Endodermal cell (in vitro differentiated cells): ENCODE measurements at places on chromosomes 16 and 17. TPM values are rescaled to one million over a fixed set of nuclear protein-coding genes. Genes with fewer than 3 reads are reported as not detected.

Gene KRTAP2-3
- total RNA-seq = not detected in 2 replicates

Gene NOL3
- 10.1 and 11.6 TPM in 2 replicates for total RNA-seq

Gene IGF2BP1
- 322 to 373 TPM (median 333 TPM) in 3 replicates for total RNA-seq

Gene SKAP1
- 0.53 TPM in 1 of 3 replicates, not detected in the others for total RNA-seq

Gene ZFP1
- 9.6 and 10.4 TPM in 2 replicates for total RNA-seq

Gene CLEC10A
- not detected in 2 replicates for total RNA-seq

Gene SLC2A4
- 1.7 and 2.2 TPM in 2 replicates for total RNA-seq

Gene CD300E
- 1.3 and 1.5 TPM in 2 replicates for total RNA-seq

Gene NAE1
- total RNA-seq = 119 and 129 TPM in 2 replicates

- H3K36me3 ChIP-seq = no peaks in the 10 kb centered on the region
- no peak overlapping the region for H3K4me3 ChIP-seq
- no peaks in the 10 kb centered on the region for H3K27me3 ChIP-seq
- peak; percentile 58 for DNase-seq
- H3K4me1 ChIP-seq = peaks cover 9% of the 10 kb centered on the region
- H3K27ac ChIP-seq = no peak overlapping the region
Measured at GRCh38 chr17:50263331-50264262, 10.7 kb upstream of the TMEM92 start.

DNA sequence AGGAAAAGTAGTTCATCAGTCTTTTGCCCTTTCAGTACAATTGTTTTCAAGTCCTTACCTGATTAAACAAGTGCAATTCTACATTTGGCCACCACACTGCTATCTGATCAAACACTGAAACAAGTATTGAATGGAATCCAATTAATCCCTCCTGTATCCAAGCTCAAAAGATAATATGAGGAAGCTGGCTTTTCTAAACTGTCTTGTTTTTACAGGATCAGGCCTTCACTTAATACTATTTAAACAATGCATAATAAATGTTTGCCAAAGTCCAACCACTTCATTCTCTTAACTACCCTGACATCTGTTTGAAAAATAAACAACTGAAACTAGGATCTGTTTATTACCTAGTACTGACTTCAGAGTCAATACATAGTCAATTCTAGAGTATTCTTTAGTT, 131.6 kb downstream of the MRTFB start:
- no peaks in the 10 kb centered on the region for H3K4me1 ChIP-seq
- H3K36me3 ChIP-seq = no peaks in the 10 kb centered on the region
- no peak overlapping the region for H3K4me3 ChIP-seq
- no peaks in the 10 kb centered on the region for H3K27me3 ChIP-seq
- DNase-seq = no peak

GRCh38 chr16:85151603-85152413, 39.5 kb upstream of the CIBAR2 start:
- no peaks in the 10 kb centered on the region for H3K27me3 ChIP-seq
- no peak overlapping the region for H3K4me3 ChIP-seq

DNA sequence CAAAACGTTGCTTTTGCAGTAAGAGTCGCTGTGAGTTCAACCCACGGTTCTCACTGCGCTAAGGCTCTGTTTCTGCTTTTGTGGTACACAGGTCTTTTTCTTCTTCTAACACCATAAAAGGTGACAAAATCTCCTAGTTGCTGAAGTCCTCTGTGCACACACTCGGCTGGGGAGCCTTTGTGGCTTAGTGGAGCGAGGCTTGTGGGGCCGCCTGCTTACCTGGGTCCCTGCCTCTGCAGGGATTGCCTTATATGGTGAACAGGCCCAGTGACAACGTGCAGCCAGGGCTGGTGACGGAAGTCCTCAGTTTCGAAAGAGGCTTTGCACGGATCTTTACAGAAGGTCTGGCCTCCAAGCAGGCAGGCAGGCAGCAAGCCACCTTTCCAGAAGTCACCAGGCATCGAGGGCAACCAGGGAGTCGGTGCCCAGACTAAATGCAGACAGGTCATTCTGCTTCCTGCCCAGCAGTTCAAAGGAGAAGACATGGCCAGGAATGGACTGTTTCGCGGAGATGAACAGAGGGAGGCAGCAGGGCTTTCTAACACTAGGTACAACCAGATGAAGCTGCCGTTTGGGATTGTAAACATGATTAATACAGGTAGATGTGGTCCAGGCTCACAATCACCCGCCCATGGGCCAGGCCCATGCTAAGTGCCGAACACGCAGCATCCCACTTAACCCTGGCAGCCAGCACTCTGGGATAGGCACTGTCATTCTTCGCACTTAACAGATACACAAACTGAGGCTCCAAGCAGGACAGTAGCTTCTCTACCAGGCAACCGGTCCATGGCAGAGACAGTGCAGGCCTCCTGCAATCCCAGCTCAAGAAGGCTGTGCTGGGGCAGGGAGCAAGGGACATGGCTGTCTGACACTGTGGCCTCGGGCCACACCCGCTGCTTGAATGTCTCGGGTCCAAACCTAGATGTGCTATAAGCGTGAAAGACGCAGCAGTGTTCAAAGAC, 10.7 kb upstream of the MEAK7 start:
- no peak overlapping the region for H3K4me3 ChIP-seq
- no peaks in the 10 kb centered on the region for H3K27me3 ChIP-seq
- no peaks in the 10 kb centered on the region for H3K36me3 ChIP-seq
- DNase-seq = no peak

GRCh38 chr16:27220991-27221390, 17.7 kb downstream of the KDM8 start:
- no peaks in the 10 kb centered on the region for H3K4me1 ChIP-seq
- DNase-seq = no peak
- H3K27ac ChIP-seq = no peak overlapping the region
- H3K36me3 ChIP-seq = peaks cover 4% of the 10 kb centered on the region

- no peaks in the 10 kb centered on the region for H3K27me3 ChIP-seq
- H3K36me3 ChIP-seq = no peaks in the 10 kb centered on the region
- no peak overlapping the region for H3K27ac ChIP-seq
- H3K4me1 ChIP-seq = no peaks in the 10 kb centered on the region
- no peak for DNase-seq
- no peak overlapping the region for H3K4me3 ChIP-seq
Measured at GRCh38 chr16:56163938-56164337, 27.4 kb upstream of the GNAO1 start.

- H3K36me3 ChIP-seq = peaks cover 30% of the 10 kb centered on the region
- peaks cover 3% of the 10 kb centered on the region for H3K4me1 ChIP-seq
- no peak overlapping the region for H3K27ac ChIP-seq
- H3K4me3 ChIP-seq = peak overlapping the region; percentile 92
Measured at GRCh38 chr17:3724378-3725077, 825 bp downstream of the HASPIN start.

DNA sequence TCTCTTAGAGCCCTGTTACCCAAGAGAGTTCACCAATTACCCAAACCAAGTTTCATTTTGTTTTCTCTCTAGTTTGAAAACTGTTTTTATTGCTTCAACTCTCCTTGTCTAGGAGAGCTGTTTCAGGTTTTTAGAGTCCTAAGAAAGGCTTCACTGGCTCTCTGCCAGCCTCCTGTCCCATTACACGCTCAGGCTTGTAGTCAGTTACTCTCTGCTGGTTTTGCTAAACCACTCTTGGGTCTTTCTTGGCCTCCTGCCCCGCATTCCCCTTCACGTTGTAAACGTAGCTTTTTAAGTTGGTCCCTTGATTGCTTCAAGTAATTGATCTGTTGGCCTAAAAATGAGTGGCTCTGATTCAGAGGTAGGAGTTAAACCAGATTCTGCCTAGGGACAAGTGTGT, 529.1 kb downstream of the MAF start:
- no peaks in the 10 kb centered on the region for H3K36me3 ChIP-seq
- H3K4me3 ChIP-seq = no peak overlapping the region
- H3K27me3 ChIP-seq = peaks cover 52% of the 10 kb centered on the region
- H3K27ac ChIP-seq = no peak overlapping the region
- H3K4me1 ChIP-seq = no peaks in the 10 kb centered on the region

DNA sequence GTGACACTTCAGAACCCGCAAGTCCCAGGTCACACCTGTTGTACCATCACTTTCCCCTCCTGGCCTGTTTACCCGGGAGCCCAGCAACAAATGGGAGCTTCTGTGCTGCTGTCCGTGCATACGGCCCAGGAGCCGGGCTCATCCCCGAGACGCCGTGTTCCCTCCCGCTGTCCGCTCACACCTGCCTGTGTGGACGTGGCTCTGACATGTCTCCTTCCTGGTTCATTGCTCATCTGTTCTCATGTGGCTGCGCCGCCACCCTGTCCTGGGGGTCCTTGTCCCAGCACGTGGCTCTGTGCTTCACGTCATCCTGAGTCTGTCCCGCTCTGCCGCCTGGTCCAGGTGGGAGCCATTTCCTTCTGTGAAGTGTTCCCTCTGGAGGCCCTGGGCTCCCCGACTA, 37.9 kb downstream of the TBCD start:
- H3K4me1 ChIP-seq = no peaks in the 10 kb centered on the region
- no peak overlapping the region for H3K27ac ChIP-seq
- DNase-seq = no peak
- no peaks in the 10 kb centered on the region for H3K27me3 ChIP-seq
- H3K4me3 ChIP-seq = no peak overlapping the region

- peak within 1 kb of the TSS; percentile 97 for H3K27ac ChIP-seq
- peak; percentile 97 for DNase-seq
- H3K4me1 ChIP-seq = peaks cover 14% of the 10 kb centered on the region
- peaks cover 16% of the 10 kb centered on the region for H3K36me3 ChIP-seq
- H3K4me3 ChIP-seq = peak within 1 kb of the TSS; percentile 88
- no peaks in the 10 kb centered on the region for H3K27me3 ChIP-seq
Measured at GRCh38 chr16:2513405-2514332, at the start of gene ATP6V0C. Gene ATP6V0C (plus strand): TSS chr16:2513952. CDS start chr16:2514104, 152 bp downstream.

DNA sequence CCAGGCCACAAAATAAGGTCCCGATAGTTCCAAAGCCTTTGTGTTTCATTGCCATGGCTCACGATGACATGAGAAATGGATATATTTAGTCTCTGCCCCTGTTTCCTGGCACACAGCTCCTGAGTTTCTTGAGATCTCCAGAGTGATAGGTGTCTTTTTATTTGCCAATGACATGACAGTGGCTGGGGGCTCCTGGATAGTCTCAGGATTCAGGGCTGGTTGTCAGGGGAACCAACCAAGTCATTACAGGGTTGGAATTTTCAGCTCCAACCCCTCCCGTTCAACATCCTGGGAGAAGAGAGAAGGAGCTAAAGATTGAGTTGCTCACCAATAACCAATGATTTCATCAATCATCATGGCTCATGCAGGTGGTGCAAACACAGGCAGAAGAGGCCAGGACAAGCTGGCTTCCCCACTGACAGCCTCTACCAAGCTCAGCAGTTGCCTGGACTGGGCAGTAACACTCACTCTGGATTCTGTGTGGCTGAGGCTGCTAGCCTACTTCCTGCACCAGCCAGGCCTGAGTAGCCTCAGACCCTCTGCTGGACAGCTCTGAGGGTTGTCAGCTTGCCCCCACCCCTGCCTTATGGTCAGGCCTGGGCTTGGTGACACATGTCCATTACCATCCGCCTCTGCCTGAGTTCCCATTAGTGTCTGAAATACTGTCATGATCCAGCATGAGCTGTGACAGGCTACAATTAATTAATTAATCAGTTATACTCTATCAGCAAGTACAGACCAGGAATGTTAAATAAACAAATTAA, 534.4 kb upstream of the CDH5 start:
- no peak overlapping the region for H3K4me3 ChIP-seq
- DNase-seq = no peak
- no peaks in the 10 kb centered on the region for H3K27me3 ChIP-seq
- H3K4me1 ChIP-seq = no peaks in the 10 kb centered on the region

DNA sequence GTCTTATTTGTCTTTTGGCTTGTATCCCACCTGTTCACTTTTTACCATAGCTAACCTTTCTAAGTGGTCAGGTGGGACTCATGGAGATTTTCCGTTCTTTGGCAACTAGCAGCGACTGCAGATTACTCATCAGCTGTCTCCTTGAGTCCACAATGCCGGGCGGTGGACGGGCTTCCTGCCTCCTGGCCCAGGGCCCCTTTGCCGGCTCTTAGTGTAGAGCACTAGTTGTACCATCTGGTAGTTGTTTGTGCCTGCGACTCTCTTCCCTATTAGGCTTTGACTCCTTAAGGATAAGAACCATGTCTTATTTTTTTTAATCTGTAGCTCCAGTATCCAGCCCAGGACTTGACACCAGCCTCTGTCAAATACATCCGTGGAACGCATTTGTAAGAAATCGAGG, 399.9 kb downstream of the WWOX start:
- H3K4me3 ChIP-seq = no peak overlapping the region
- no peak overlapping the region for H3K27ac ChIP-seq
- DNase-seq = no peak

DNA sequence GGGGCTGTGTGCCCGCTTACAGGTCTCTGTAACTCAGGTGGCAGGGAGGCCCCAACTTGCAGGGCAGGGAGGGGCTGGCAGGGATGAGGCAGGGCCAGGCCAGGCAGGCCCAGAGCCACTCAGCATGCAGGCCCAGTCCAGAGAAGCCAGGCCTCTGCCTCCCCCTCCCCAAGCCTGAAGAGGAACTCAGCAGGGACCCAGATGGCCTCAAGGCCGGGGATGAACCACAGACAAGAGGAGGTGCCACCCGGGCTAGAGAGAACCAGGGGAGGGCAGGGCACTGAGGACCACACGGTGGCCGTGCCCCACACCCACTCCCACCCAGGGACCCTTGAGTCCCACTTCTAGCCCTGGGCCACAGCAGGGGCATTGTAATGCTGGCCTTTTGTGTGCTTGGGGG, 29.8 kb upstream of the EIF1 start:
- H3K27me3 ChIP-seq = peaks cover 7% of the 10 kb centered on the region
- H3K4me1 ChIP-seq = no peaks in the 10 kb centered on the region

- H3K27ac ChIP-seq = no peak overlapping the region
- H3K36me3 ChIP-seq = no peaks in the 10 kb centered on the region
- no peaks in the 10 kb centered on the region for H3K4me1 ChIP-seq
- H3K27me3 ChIP-seq = no peaks in the 10 kb centered on the region
- H3K4me3 ChIP-seq = no peak overlapping the region
Measured at GRCh38 chr16:52727441-52727840, 180.5 kb upstream of the TOX3 start.

DNA sequence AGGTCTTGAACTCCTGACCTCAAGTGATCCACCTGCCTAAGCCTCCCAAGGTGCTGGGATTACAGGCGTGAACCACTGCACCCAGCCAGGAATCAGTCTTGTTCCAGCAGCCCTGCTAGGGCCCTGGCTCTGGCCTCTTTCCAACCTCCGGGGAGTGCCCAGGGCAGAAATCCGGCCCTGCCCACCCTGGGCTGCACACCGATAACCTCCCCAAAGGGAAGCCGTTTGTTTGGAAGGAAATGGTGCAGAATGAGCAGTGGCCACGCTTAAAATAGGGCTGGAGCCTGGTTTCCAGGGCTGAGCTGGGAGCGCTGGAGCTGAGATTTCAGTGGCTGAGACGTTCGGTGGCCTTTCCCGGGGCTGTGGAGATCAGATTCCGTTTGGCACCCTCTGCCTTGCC, 17.8 kb upstream of the EMP2 start:
- no peak overlapping the region for H3K27ac ChIP-seq
- no peak overlapping the region for H3K4me3 ChIP-seq
- no peak for DNase-seq
- no peaks in the 10 kb centered on the region for H3K27me3 ChIP-seq
- H3K36me3 ChIP-seq = no peaks in the 10 kb centered on the region

- H3K27me3 ChIP-seq = no peaks in the 10 kb centered on the region
- no peaks in the 10 kb centered on the region for H3K4me1 ChIP-seq
- H3K36me3 ChIP-seq = peaks cover 65% of the 10 kb centered on the region
- H3K4me3 ChIP-seq = peak overlapping the region; percentile 100
Measured at GRCh38 chr17:64507413-64507782, 621 bp downstream of the CEP95 start.

DNA sequence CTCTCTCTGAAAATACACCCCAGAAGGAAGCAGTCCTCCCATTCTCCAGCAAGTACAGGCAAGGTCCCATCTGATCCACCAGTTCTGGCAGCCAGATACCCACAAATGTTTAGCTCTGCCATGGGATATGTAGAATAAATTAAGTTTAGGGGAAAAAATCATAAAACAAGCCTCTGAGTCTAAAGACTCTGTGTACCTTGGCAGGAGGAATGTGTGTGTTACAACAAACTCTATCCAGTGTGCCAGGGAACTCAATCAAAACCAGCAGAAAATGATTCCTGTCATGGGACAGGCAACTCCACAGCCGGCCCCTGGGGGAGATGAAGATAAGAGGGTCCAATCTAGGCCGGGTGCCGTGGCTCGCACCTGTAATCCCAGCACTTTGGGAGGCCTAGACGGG, 73.4 kb downstream of the MRM3 start:
- no peaks in the 10 kb centered on the region for H3K27me3 ChIP-seq
- H3K36me3 ChIP-seq = peaks cover 50% of the 10 kb centered on the region
- no peak overlapping the region for H3K27ac ChIP-seq
